ENCODE measurements at places on chromosomes 6 and 20.

DNA sequence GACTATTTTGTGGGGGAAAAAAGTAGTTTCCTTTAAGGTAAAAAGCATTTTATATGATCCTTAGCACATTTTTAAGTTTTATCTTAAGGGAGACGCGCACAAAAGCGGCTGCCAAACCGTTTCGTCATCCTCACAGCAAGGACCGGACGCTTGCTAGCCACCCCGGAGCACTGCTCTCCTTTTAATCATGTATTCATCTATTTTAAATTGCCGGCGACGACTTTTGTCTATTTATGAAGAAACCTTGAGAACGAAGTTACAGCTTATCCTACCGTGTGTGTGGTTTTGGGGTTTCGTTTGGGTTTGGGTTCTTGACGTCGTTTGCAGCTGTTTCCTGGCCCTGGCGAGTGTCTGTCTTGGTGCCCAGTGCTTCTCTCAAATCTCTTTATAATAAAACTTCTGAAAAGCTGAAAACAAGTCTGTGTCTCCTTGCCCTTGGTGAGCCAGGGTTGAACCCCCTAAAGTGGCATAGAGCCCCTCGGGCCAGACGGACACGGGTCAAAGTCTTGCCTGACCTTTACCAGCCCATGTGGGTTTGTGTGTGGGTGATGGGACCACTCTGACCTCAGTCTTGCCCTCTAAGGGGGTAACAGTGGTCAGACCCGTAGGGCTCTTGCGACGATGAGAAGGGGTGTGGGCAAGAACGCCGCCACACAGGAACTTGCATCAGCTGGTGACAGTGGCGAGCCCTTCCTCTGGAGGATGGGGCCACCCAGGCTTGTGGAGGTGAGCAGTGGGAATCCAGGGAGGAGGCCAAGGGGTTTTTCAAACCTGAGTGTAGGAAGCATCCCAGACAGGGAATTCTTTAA lies 117.6 kb downstream of the JPH2 start:
- no peak for DNase-seq

GRCh38 chr20:18628330-18628920 lies 40.6 kb downstream of the DTD1 start:
- DNase-seq = no peak

DNA sequence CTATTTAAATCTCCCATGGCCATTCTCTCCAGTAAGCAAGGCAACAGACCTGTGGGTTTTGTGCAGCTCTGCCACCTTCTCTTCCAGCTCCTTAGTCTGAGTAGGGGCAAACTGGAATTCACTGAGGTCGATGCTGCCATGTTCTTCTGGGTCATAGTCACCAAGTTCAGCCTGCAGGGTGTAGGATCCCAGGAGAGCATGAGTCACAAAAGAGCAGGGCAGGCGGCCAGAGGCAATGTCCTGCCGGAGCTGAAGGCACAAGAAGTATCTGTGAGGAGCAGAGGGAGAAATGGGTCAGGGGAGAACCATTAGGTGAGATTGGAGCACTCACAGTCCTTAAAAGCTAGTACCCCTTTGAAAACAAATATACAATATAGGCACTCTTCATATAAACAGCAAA lies 73.7 kb downstream of the SMLR1 start:
- peak; percentile 80 for DNase-seq

- peak; percentile 25 for DNase-seq
Measured at GRCh38 chr6:122389704-122390372, 9.6 kb upstream of the HSF2 start.

DNA sequence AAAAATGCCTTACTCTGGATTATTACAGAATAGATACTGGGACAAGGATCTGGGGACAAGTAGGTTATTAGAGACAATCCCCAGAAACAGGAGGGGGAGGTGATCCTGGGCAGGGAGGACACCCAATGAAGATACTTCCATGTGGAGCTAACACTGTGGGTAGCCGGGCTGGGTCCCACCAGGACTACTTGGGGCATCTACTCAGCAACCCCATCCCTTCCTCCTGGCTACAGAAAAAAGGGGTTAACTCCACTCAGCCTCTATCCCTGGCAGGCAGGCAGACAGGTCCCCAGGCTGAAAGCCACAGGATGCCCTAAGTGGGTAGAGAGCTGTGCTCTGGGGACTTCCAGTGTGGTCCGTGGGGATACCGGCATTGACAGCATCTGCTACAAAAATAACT lies 68.0 kb upstream of the NXT1 start:
- no peak for DNase-seq

DNA sequence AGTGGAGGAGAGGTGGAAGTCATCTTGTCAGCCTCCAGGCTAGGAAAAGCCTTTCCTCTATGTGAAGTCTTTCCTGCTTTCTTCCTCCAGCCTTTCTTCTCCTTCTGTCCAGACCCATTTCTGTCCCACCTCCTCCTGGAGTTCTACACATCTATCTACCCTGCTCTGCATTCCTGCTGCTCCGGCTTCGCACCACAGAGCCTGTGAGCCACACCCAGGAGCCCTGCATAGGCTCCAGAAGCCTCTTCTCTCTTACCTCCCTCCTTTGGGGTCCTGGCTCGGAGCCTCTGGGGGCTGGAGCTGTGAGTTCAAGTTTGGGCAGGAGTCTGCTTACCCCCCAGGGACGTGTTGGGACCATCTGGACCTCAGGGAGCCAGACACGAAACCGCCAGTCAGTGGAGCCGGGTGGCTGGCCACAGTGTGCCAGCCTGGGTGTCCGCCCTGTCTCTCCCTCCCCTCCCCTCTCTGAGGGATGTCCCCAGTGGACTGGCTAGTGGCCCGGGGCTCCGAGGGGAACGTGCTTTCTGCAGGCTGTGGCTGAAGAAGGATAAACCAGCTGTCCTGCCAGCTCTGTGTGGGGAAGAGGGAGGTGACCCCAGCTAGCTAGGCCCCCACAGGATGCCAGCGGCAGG lies 99.2 kb downstream of the VEGFA start:
- DNase-seq = no peak

DNA sequence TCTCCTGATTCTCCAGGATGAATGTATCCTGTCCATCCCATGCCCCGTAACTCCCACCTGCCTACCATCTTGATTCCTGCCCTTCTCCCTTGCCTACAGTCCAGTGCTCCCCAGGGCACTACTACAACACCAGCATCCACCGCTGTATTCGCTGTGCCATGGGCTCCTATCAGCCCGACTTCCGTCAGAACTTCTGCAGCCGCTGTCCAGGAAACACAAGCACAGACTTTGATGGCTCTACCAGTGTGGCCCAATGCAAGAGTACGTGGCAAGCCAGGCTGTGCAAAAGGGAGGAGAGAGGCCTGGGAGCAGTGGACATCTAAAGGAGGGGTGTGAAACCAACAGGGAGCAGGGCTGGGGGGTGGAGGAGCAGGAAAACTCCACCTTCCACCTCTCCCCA lies 15.0 kb upstream of the ZNF76 start:
- no peak for DNase-seq

DNA sequence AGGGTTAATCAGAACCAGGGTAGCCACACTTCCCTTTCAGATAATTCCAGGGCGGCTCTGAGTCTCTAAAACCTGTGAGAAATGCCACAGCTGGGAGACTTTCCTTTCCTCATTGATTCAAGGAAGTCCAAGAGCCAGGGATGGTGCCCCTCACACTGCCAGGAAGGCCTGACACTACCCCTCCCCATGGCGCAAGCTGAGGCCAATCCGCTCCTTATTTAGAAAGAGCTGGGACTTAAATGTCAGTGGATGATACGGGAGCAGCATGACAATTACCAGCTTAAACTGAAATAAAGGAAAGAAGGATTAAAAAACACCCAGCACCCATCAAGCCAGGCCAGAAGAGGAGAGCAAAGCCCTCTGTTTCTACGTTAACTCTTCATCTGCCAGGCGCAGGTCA lies 244.4 kb downstream of the LRFN2 start:
- DNase-seq = no peak

DNA sequence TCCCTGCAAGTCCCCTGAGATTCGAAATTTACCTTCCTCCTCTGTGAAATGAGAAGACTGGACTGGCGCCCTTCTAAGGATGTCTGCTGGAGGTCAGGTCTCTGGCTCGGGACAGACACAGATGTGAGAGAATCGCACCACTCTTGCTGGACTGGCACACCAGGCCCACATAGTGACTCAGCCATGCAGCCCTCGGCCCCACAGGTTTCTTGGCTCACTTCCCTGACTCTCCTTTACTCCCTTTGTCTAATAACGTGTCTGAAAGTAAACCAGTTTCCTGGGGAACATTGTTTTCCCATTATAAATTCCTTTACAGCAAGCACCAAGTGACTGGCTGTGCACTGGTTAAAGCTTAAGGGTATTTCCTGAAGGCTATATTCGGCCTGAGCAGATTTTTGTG lies 106.7 kb upstream of the PLEKHG1 start:
- no peak for DNase-seq

GRCh38 chr20:47666304-47666703 lies 119.0 kb downstream of the SULF2 start:
- no peak for DNase-seq

GRCh38 chr20:53631909-53632662 lies 38.4 kb upstream of the ZNF217 start:
- DNase-seq = no peak

GRCh38 chr6:17842934-17843821 lies 136.5 kb upstream of the NUP153 start:
- no peak for DNase-seq

- peak; percentile 91 for DNase-seq
Measured at GRCh38 chr6:130929036-130929678, 102.0 kb downstream of the SMLR1 start.

GRCh38 chr6:151436802-151437201 lies 15.1 kb downstream of the RMND1 start:
- peak; percentile 48 for DNase-seq

- peak; percentile 33 for DNase-seq
Measured at GRCh38 chr20:23245553-23246181, 104.9 kb upstream of the NXT1 start.

GRCh38 chr6:55064711-55065420 lies 109.4 kb upstream of the HCRTR2 start:
- DNase-seq = no peak

DNA sequence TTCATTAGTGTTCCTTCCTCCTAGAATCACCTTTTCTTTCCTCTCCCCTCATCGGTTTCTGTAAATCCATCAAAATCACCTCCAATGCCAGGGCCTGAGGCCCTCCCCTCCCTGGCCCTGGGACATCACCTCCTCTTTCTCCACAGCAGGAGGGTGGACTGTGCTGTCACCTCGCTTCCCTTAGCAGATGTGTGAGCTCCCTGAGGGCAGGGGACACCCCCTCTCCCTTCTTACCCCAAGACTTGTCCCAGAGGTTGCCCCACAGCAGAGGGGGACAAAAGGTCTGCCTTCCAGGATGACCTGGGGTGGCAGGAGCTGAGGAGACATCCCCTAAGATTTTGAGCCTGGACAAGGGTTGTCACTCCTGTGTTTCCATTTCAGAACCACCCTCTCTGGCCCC lies 5.9 kb downstream of the ULBP1 start:
- DNase-seq = no peak

DNA sequence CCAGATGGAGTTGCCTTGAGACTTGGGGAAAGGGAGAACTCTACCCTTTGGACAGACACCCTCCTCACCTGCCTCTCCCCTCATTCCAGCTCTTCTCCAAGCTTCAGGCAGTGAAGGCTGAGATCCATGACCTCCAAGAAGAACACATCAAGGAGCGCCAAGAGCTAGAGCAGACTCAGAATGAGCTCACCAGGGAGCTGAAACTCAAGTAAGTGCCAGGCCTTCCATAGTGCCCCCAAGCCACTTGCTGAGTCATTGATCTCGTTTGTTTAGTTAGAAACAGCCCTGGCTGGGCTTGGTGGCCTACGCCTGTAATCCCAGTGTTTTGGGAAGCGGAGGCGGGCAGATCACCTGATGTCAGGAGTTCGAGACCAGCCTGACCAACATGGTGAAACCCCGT lies 39.2 kb downstream of the KIF3B start:
- peak; percentile 44 for DNase-seq

DNA sequence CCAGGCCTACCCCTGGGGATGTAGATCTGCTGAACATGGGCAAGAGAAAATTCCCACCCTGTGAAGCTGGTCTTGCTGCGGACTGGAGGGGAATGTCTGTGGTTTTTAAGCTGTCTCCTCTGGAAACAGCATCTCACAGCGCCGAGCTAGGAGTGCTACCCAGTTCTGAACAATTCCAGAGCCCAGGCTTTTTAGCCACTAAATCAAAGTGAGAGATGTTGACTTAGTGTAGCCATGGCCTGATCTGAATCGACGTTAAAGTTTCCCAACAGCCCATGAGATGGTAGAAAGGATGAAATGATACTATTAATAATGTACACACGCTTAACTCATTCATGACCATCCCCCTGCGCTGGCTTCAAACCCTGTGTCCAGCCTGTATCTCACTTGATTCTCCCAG lies 63.7 kb downstream of the KCNB1 start:
- no peak for DNase-seq

GRCh38 chr6:121670511-121670910 lies 235.1 kb downstream of the GJA1 start:
- DNase-seq = peak; percentile 82

- DNase-seq = no peak
Measured at GRCh38 chr6:29793036-29793356, 34.6 kb upstream of the HLA-G start.

- DNase-seq = no peak
Measured at GRCh38 chr20:57838670-57839151, 128.9 kb upstream of the PMEPA1 start.

DNA sequence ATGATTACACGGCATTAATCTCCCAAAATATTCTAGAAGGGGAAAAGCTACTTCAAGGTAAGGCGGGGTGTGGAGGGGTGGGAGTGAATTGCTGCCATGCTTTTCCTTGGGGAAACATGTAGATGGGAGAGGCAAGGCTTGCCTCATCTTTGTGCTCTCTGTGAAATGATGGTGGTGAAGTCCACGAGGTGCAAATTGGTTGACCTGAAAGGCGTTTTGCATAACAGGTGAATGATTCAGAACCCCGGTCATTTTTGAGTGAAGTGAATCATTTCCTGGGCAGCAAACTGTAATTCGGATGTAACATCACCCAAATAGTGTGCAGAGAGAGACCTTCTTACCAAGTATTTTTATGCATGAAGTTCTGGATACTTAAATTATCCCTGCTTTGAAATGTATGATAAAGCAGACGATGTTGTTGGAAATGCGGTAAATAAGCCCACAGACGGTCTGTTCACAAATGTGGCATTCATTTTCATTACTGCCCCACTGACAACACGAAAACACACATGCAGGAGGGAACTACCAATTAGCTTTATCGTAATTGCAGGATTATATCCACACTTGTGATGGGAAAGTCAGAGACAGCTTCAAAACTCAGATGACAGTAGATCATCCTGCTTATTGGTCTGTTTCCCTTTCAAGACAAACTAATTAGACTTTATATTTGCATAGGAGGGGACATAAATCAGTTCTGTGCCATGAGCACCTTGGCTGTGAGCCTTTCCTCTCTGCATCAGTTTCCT lies 3.0 kb downstream of the CDH4 start:
- peak; percentile 57 for DNase-seq

GRCh38 chr20:58494923-58495622 lies 20.1 kb downstream of the APCDD1L start:
- no peak for DNase-seq

- no peak for DNase-seq
Measured at GRCh38 chr20:9918348-9918747, 79.5 kb upstream of the PAK5 start.

DNA sequence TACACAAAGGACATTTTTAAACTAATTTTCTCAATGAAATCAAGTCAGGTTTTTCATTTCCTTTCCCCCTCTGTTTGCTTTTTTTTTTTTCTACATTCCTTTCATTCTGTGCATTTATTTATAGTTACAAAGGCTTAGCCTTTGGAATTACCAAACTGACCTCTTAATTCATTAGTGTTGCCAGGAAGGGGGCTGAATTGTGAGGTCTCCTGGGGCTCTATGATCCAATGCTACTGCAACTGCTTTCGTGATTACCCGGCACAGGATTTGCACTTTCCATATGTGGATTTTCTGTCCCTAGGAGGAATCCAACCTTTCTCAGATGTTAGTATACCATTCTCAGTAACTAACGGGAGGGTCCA lies 35.3 kb downstream of the NEDD9 start:
- peak; percentile 88 for DNase-seq

Measured in IMR-90 (cell line).